Activated T-helper 2 cell treated with anti-CD3 and anti-CD28 coated beads, Interferon-gamma antibody, Interleukin-2, Interleukin-4, amounts not matched to agents 10 μg/mL and 5 μg/mL and 100 μg/mL, durations not matched to agents 14 hours and 24 hours and 36 hours (primary cell): ENCODE measurements at places on chromosomes 2 and 18. TPM values are rescaled to one million over a fixed set of nuclear protein-coding genes. Genes with fewer than 3 reads are reported as not detected.

PROC gene
- total RNA-seq, result not detected in 2 replicates

GRCh38 chr2:607709-608108 is 69.5 kb downstream of the TMEM18 start:
- no peak for DNase-seq

GRCh38 chr18:32607816-32608215 is 137.1 kb upstream of the GAREM1 start:
- no peak for DNase-seq

DNA sequence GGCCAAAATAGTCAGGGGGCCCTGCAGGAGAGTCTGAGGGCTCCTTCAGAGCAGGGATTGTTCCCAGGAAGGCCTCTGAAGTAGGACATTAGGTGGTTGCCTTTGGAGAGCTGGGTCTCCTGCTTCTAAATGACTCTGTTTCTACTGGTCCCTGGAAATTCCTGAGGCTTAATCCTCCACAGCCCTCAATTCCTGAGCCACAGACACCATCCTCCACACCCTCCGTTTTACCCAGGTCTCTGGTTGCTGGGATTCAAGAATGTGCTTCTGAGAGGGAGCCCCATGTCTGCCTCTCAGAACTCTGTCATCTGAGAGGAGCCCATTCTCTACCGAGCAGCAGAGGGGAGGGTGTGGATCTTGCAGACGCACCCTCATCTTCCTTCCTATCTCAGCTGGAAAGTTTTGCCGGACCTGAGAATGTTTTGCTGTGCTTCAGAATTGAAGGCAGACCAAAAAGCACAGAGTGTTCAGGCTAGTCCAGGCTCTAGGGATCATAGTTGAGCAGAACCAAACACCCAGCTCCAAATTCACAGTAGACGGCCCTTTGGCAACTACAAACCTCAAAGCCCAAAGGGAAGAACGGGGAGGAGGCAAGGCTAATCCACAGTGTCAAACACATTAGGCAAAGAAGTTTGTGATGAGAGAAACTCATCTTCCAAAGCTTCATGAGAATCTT is 8.1 kb downstream of the VIT start:
- no peak for DNase-seq

NEMP2 gene
- total RNA-seq, result 15.2 and 15.5 TPM in 2 replicates

DNA sequence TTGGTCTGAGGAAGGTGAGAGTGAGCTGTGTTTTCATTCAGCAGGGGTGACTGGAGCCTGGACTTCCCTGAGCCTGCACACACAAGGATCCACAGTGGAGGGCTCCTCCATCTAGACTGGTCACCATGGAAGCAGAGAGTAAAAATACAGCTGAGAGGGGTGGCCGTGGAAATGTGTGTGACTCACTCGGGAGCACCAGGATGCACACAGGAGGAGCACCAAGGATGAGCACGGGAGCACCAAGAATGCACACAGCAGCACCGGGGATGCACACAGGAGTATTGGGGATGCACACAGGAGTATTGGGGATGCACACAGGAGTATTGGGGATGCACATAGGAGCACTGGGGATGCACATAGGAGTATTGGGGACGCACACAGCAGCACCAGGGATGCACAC is 365.2 kb upstream of the MYT1L start:
- no peak for DNase-seq

CYTIP gene
- 199 and 206 TPM in 2 replicates for total RNA-seq

GAL3ST2 gene
- 1.3 and 1.9 TPM in 2 replicates for total RNA-seq

- no peak for DNase-seq
Measured at GRCh38 chr2:165544897-165545296, 75.4 kb downstream of the CSRNP3 start.

ABCG5 gene
- 0.14 TPM in 2 replicates for total RNA-seq

DNA sequence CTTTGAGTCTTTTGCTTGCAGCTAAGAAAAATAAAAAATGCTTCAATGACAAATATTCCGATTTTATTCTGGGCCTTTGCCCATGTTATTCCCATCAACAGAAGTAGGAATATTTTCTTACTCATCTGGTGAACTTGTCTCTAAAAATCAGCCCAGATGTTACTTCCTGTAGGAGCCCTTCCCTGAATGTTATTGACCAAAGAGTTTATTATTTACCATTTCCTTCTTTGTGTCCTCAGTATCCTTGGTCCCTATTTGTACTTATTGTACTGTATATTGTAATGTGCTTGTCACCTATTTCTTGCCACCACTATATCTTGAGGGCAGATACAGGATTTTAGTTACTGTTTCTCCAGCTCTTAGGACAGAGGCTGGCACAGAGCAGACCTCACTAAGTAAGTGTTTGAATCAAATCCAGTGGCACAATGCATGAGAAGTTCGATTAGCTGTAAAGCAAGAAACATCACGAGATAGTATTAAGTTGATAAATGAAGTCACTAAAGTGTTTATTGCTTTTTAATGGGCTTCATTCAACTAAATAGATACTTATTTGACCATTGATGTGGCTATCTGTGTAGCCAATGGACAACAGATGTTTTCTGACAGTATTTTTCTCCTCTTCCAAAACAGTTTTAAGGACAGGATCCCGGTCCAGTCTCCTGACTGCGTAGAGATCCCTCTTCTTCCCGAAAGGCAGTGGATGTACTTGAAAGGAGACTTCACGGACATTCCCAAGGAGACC is 109.1 kb downstream of the DDX1 start:
- DNase-seq, result no peak
